ENCODE measurements at places on chromosomes 3 and 15.
A peak's percentile ranks its signal among the peaks of the same experiment; 100 is the strongest.

- DNase-seq: no peak
These were observed 475.0 kb downstream of the TUSC7 start for GRCh38 chr3:117184574-117184973.

GRCh38 chr15:27490867-27491595 is 520.0 kb downstream of the GABRG3 start:
- DNase-seq: no peak

GRCh38 chr3:12227833-12228232 is 61.0 kb upstream of the PPARG start:
- no peak for DNase-seq

DNA sequence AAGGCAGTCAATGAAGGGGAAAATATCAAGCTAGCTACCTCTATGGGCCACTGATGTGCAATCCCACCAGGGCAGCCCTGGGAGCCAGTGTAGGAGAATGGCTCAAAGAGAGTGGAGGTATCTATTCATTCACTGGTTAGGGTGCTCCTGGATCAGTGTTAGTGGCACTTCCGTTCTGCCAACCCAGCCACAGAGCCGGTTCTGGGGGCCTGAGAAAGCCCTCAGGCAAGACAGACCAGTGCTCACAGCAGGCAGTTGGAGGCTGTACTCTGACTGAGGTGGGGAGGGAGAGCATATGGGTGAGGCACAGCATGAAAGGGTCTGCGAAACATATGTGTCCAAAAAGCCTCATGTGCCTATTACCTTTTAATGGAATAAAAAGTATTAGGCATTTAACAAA is 109.3 kb downstream of the KCNMB2 start:
- DNase-seq: no peak

DNA sequence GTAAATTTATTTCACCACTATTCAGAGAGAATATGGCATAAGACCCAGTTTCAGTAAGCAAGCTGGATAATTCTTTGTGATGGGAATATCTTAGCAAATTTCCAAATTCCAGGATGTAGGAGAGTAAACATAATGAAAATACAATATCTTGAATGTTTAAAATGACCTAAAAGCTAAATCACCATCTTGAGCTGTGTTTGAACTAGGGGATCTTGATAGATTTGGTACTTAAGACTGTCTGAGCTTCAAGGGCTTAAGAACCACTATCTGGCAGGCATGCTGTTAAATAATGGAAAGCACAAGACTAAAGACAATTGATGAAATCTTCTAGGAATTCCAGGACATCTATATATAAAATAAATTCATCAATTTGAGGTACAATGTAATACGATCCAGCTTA is 217.7 kb downstream of the ATP8B4 start:
- no peak for DNase-seq

GRCh38 chr3:121995161-121996137 is 26.6 kb downstream of the ILDR1 start:
- peak; percentile 42 for DNase-seq

DNA sequence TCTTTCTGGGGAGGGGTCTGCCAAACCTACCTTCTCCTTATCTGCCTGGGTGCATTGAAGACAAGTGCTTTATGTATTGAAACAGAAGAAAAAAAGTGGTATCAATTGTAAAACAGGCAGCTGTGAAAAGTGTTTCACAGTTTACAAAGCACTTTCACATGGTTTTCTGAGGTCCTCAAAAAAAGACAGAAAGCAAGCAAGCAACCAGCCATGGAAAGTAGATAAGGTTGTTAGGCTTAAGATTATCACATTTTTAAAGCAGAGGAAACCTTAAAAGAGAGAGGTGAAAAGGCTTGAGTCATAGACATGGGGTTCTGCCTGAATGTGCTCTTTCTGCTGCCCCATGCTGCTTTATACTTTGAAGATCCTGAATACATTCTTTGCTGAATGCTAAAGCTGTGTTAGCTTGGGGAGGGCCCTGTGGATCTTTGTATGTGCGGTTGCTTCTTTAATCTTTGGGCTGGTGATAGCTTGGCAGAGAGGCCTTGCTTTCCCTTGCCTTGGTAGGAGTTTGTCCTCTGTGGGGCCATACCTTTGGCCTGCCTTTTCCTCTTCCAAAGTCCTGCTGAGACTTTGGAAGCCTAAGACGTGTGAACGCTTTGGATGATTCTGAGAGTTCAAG is 2.6 kb downstream of the SMAD3 start:
- no peak for DNase-seq
